ENCODE measurements at places on chromosomes 5 and 9.
A peak's percentile ranks its signal among the peaks of the same experiment; 100 is the strongest.

GRCh38 chr5:55232985-55233928 lies at the start of gene CCNO:
Gene CCNO, minus strand, starts transcription at chr5:55233608. Its CDS starts 85 bp downstream, at chr5:55233523.
- peak; percentile 98 for DNase-seq

GRCh38 chr9:18114559-18115475 lies 359.1 kb upstream of the ADAMTSL1 start:
- no peak for DNase-seq

GRCh38 chr5:862367-863243 lies 11.8 kb upstream of the ZDHHC11 start:
- peak; percentile 94 for DNase-seq

GRCh38 chr9:14868772-14869583 lies 41.2 kb downstream of the FREM1 start:
- no peak for DNase-seq

- DNase-seq = no peak
These were observed 175.5 kb upstream of the TUT7 start for GRCh38 chr9:86529496-86530275.

- DNase-seq = no peak
These were observed 584.5 kb upstream of the DMAC1 start for GRCh38 chr9:8384091-8384490.

DNA sequence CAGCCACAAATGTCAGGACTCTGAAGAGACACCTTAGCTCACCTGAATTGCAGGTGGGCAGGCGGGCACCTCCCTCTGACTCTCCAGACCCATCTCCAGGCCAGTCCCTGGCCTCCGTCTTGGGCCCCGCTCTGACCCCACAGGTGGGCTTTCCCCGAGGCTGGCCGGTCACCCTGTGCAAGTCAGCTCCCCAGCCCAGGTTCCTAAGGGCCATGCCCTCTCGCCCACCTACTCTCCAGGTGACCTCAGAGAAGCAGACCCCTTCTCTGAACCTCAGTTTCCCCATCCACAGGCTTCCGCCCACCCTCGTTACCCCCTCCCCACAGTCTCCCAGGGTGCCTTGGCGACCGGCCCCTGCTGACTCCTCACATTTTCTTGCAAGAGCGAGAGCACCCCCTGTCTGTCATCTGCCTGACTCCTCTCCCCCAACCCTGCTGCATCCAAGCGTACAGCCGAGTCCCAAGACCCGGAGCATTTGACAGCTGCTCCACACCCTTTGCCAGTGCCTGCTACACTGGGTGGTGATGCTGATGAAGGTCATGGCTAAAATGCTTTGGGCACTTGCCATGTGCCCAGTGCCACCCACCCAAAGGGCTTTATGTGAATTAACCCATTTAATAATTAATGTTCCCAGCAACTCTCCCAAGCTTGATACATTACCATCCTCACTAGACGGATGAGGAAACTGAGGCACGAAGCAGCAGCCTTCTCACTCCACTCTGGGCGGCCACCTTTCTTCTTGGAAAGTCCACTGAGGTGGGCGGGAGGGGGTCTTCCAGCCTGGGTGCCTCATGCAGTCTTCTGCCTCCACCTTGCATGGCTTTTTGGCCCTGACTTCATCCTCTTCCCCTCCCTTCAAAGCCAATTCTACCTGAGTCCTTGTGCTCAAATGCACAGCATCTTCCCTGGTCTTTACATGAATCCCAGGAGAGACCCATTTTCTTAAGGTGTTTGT lies 51.1 kb upstream of the ORM1 start:
- peak; percentile 22 for DNase-seq

Measured in DMS53 (cell line).